Effector memory CD8-positive, alpha-beta T cell (primary cell): ENCODE measurements at places on chromosomes 5 and 9.

DNA sequence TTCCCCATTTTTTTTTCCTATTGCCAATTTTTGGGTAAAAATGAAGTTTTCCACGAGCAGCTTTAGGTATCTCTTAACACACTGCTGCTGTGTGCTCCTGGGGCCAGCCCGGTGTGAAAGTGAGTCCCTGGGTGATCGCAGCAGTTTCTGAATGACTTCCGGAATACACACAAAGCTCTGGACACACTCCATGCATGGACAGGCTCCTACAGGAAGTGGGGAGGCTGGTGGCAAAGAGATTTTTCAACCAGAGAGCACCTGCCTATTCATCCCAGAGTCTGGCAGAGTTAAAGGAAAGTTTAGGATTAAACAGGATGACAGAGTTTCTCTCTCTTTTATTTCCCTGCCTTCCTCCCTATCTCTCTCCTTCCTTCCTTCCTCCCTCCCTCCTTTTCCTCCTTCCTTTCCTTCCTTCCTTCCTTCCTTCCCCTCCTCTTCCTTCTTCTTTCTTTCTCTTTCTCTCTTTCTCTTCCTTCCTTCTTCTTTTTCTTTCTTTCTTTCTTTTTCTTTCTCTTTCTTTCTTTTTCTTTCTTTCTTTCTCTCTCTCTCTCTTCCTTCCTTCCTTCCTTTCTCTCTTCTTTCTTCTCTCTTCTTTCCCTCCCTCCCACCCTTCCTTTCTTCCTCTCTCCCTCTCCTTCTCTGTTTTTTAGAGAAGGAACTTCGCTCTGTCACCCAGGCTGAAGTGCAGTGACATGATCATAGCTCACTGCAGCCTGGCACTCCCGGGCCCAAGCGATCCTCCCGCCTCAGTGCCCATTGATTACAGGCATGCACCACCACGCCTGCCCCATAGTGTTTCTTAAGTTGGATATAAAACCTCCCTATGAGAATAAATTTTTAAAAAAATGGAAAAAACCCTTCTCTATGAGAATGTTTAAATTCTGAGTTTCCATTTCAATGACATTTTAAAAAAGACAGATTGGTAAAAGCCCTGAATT, 38.7 kb upstream of the UBTD2 start:
- DNase-seq, result no peak

GRCh38 chr5:110940136-110940535, 131.4 kb upstream of the TSLP start:
- DNase-seq, result no peak

GRCh38 chr9:95157481-95158151, 159.9 kb downstream of the FANCC start:
- no peak for DNase-seq

DNA sequence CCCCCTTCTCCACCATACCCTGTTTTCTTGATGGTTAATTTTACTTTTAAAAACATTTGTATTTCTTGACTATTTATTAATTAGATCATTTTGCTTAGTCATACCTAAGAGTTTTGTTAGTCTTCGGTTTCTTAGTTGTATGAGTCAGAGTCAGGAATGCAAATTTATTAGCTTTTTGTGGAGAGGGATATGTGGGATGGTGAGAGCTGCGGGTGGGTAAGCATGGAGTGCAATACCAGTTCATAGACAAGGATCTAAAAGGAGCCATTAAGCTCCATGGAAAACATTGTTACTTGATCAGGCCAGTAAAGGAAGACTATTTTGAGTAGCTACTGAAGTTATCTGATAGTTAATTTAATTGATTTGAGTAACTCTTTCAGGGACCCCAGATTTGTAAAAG, 77.5 kb downstream of the ZSWIM6 start:
- no peak for DNase-seq
